ENCODE measurements at places on chromosomes 7 and 10. TPM values are rescaled to one million over a fixed set of nuclear protein-coding genes. Genes with fewer than 3 reads are reported as not detected.

Gene ZNF488
- total RNA-seq: 0.26 TPM

Gene TMEM176B
- 32.9 TPM for total RNA-seq

DNA sequence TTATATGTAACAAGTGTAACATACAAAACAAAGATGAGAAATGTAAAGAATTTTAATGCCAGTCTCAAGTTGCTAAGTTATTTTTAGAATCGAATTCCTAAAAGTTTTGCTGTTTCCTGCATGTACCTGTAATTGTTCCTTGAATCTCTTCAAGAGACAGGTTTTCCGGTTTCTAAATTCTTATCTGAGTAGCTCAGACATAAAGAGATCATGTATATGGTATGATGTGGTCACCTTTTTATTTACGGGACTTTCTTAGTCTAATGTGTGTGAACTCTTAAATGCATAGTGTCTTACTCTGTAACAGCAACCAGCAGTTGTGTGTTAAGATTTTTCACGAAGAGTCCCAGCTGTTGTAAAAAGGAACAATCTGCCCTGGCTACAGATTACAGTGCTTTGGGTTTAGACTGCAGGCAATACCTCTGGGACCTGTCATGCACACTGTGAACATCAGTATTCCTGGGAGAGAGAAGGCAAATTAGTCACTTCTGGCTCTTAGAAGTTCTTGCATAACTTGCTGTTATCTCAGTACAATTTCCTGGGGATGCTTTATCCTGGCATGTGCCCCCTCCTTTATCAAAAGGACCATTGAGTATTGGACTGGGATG lies 263.4 kb downstream of the BICC1 start:
- no peaks in the 10 kb centered on the region for H3K27me3 ChIP-seq
- no peaks in the 10 kb centered on the region for H3K36me3 ChIP-seq
- no peak for DNase-seq
- H3K4me1 ChIP-seq: peaks cover 15% of the 10 kb centered on the region

GRCh38 chr10:35300063-35300699 lies 36.1 kb upstream of the CCNY start:
- H3K27me3 ChIP-seq: no peaks in the 10 kb centered on the region
- no peaks in the 10 kb centered on the region for H3K4me1 ChIP-seq
- H3K27ac ChIP-seq: no peak overlapping the region
- no peaks in the 10 kb centered on the region for H3K36me3 ChIP-seq
- H3K4me3 ChIP-seq: no peak overlapping the region

Gene OR2A42
- total RNA-seq: not detected

Gene CRYGN
- not detected for total RNA-seq

DNA sequence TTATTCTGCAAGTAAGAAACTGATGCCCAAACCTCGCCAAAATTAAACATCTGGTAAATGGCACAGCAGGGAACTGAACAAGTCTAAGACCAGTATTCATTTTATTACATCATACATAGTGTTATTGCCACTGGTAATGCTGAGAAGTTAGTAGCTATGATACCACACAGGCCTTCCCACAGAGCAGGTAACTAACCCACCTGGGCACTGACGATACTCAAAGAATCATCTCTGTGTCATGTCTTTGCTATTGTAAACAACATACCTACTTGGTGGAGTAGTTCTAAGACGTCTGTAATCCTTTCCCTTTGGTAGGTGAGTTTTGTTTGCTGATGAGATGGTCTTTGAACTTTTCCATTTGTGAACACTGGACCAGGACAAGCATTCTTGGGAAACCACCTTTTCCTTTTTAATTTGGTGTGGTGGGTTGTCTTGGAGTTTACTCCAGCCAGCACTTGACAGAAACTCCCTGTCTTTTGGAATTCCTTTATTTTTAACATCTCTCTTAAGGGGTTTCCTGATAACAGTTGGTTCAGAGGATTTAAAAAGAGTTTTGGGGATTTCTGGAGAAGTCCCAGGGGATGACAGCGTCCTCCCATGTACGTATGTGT lies 40.9 kb downstream of the PDSS1 start:
- H3K36me3 ChIP-seq: no peaks in the 10 kb centered on the region
- H3K4me3 ChIP-seq: no peak overlapping the region
- no peaks in the 10 kb centered on the region for H3K27me3 ChIP-seq
- no peaks in the 10 kb centered on the region for H3K4me1 ChIP-seq
- no peak for DNase-seq

DNA sequence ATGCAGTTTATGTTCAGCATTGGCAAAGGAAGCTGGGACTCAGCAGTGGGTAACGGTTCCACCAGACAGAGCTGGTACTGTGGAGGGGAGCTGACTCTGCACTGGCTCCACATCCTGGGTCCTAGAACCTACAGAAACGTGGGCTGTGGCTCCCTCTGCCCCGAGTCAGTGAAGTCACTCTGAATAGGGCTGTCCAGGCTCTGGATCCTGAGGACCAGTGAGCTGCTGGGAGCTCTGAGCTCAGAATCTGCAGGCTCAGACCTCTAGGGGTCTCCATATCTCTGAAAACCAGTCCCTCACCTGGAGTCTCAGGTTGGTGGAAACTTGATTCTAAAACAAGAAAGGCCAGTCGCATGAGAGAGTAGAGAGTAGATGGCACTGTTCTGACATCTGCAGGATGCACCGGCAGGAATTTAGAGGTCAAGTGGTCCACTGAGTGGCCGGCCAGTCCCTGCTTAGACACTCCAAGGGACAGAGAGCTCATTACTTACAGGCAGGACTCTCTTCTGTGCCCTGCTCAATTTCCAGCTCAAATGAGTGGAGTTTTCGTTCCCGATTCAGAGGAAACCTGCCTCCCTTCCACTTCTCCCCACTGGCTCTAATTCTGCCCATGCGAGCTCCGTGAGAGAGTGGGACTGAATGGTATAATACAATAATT lies 18.6 kb downstream of the NPFFR1 start:
- H3K36me3 ChIP-seq: no peaks in the 10 kb centered on the region
- no peaks in the 10 kb centered on the region for H3K27me3 ChIP-seq
- DNase-seq: peak; percentile 45
- no peak overlapping the region for H3K27ac ChIP-seq

DNA sequence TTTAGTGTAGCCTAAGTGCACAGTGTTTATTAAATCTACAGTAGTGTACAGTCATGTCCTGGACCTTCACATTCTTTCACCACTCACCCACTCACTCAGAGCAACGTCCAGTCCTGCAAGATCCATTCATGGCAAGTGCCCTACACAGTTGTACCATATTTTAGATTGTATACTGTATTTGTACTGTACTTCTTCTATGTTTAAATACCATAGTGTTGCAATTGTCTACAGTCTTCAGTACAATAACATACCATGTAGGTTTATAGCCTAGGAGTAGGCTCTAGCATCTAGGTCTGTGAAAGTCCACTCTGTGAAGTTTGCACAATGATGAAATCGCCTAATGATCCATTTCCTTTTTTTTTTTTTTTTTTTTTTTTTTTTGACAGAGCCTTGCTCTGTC lies 12.0 kb downstream of the EEPD1 start:
- no peak for DNase-seq
- H3K4me3 ChIP-seq: no peak overlapping the region
- no peaks in the 10 kb centered on the region for H3K27me3 ChIP-seq
- peaks cover 17% of the 10 kb centered on the region for H3K4me1 ChIP-seq

DNA sequence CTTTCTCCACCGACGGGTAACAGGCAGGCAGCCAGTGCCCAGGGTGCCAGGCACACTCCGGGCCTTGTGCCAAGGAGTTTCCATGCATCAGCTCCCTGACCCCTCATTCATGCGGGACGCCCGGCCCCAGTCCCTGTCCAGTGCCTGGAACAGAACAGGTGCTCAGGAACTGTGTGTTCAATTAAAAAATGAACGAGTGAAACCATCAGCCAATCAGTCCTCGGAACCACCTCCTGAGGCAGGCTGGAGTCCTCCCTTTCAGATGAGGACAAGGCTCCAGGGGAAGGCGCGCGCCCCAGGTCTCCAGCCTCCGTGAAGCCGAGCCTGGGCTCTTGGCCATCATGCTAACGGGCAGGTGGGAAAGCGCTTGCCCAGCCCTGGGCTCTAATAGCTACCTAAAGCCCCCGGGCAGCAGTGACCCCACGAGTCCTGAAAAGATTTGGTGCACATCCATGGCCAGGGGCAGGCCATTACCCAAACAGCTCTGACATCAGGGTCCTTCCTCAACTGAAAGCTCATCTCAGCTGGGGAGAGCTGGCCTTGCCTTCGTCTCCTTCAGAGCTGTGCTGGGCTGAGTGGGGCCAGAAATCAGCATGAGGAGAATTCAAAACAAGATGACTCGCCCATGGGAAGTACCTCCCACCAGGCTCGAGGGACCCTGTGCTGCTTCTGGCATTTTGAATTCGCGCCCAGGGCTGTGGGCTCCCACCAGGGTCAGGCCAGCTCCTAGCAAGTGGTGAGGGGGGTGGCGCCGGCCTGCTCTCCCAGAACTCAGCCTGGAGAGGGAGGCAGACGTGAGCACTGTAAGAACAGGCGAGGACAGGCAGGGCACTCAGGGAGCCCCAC lies 200.5 kb downstream of the MAD1L1 start:
- peak; percentile 16 for DNase-seq
- no peaks in the 10 kb centered on the region for H3K36me3 ChIP-seq
- no peaks in the 10 kb centered on the region for H3K27me3 ChIP-seq
- no peaks in the 10 kb centered on the region for H3K4me1 ChIP-seq
- H3K4me3 ChIP-seq: no peak overlapping the region

Gene ZNF503
- total RNA-seq: 20.8 TPM

- H3K27me3 ChIP-seq: no peaks in the 10 kb centered on the region
- H3K4me1 ChIP-seq: peaks cover 30% of the 10 kb centered on the region
- H3K27ac ChIP-seq: peak overlapping the region; percentile 95
- DNase-seq: peak; percentile 8
- no peak overlapping the region for H3K4me3 ChIP-seq
These were observed 638 bp downstream of the EGR2 start for GRCh38 chr10:62815381-62816075.

DNA sequence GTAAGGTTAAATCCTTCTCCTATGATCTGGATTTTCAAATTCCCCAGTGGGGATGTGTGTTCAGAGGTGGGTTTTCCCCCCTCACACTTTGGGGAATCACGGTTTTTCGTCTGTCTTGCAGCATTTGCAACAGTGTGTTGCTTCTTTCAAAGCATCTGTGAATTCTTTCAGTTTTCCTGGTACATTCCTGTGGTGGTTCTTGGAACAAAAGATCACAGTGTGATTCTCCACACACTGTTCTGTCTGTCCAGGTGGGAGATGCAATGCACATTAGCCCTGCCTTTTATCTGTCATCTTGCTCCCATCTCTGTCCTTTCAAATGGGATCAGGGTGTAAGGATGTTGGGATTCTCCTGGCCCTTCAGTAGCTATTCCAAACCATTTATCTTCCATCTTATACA lies 11.8 kb downstream of the AGK start:
- peaks cover 2% of the 10 kb centered on the region for H3K36me3 ChIP-seq
- no peaks in the 10 kb centered on the region for H3K4me1 ChIP-seq
- H3K4me3 ChIP-seq: no peak overlapping the region

- no peaks in the 10 kb centered on the region for H3K36me3 ChIP-seq
- H3K27ac ChIP-seq: no peak overlapping the region
- H3K4me1 ChIP-seq: no peaks in the 10 kb centered on the region
These were observed 65.5 kb upstream of the SRPK2 start for GRCh38 chr7:105454095-105454747.

DNA sequence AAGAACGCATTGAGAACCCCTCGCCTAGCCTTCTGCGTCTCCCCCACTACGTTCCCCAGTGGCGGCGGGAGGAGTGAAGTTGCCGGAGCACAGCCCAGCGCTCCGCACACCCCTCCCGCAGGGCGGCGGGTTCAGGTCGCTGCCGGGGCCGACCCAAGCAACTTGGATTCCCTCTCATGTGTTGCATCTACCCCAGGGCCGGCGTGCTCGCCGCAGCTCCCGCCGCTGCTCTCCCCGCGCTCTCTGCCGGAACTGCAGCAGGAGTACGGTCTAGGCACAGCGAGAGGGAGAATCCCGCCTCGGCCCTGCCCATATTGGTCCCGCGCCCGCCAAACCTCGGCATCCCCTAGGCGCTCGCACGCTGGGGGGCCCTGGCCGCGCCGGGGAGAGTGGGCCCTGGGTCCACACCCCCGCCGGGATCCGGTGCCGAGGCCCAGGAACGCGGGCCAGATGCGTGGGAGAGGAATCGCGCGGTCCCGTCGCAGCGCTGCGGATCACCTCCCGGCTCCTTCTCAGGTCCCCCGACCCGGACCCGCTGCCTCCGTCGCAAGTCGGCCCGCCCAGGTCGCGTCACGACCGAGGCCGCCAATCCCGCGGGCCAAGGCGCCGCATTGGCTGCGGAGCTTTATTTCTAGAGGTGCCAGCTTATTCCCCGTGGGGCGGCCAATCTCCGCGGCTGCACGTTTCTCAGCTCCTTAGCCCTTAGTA lies 648 bp upstream of the TMEM243 start:
- H3K27me3 ChIP-seq: no peaks in the 10 kb centered on the region
- H3K4me3 ChIP-seq: peak overlapping the region; percentile 35
- H3K4me1 ChIP-seq: peaks cover 38% of the 10 kb centered on the region
- peak; percentile 82 for DNase-seq
- no peaks in the 10 kb centered on the region for H3K36me3 ChIP-seq

- H3K27me3 ChIP-seq: no peaks in the 10 kb centered on the region
- peak overlapping the region; percentile 55 for H3K27ac ChIP-seq
- H3K4me3 ChIP-seq: no peak overlapping the region
- DNase-seq: peak; percentile 52
These were observed 8.9 kb upstream of the EXOC6 start for GRCh38 chr10:92839191-92840085.

GRCh38 chr10:102508506-102508905 lies 4.7 kb downstream of the SUFU start:
- H3K27ac ChIP-seq: no peak overlapping the region
- no peaks in the 10 kb centered on the region for H3K27me3 ChIP-seq
- peaks cover 12% of the 10 kb centered on the region for H3K4me1 ChIP-seq

GRCh38 chr10:95233377-95234034 lies 39.5 kb downstream of the ACSM6 start:
- H3K36me3 ChIP-seq: peaks cover 9% of the 10 kb centered on the region
- no peak overlapping the region for H3K4me3 ChIP-seq
- H3K4me1 ChIP-seq: peaks cover 10% of the 10 kb centered on the region
- DNase-seq: no peak

Gene GNGT1
- not detected for total RNA-seq

Gene MRC1
- total RNA-seq: 19.5 TPM

DNA sequence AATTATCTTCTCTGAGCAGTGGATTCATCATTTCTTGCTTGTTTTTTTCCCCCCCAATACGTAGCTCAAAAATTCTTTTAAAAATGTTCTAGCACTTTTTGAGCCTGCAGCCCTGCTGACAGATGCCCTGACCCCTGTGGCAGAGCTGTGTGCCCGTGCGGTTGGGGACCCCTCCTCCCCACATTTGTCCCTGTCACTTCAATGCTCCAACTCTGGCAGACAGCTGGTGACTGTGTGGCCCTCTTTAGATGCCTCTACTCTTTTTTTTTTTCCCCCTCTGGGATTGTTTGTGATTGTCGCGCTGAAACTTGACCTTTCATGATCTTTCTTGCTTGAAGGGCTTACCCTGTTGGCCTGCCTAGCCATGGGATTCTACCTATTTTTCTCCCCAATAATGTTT lies 214.1 kb downstream of the TMEM178B start:
- H3K36me3 ChIP-seq: no peaks in the 10 kb centered on the region
- DNase-seq: no peak
- no peaks in the 10 kb centered on the region for H3K27me3 ChIP-seq

GRCh38 chr7:133613250-133613790 lies 360.4 kb downstream of the EXOC4 start:
- H3K4me3 ChIP-seq: no peak overlapping the region
- no peaks in the 10 kb centered on the region for H3K27me3 ChIP-seq
- no peak overlapping the region for H3K27ac ChIP-seq
- DNase-seq: no peak

DNA sequence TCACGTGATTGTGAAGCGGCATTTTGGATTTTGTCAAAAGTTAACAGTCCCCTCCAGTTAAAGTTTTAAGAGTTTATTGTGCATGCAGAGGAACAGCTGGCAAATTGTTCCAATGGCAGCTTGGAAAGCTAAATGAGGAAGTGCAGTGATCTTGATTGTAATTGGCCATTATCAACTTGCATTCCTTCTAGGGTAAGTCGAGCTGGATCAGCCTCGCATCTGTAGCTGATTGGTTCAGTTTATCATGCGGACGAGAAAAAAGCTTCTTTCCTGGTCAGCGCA lies 566 bp downstream of the ZNF789 start:
- no peak for DNase-seq
- H3K27ac ChIP-seq: peak overlapping the region; percentile 66
- peak overlapping the region; percentile 95 for H3K4me3 ChIP-seq
- no peaks in the 10 kb centered on the region for H3K36me3 ChIP-seq

Data from body of pancreas (tissue), 4 donors.